ENCODE measurements at places on chromosomes 4 and X. TPM values are rescaled to one million over a fixed set of nuclear protein-coding genes. Genes with fewer than 3 reads are reported as not detected.

- H3K4me3 ChIP-seq, result no peak overlapping the region
- peaks cover 9% of the 10 kb centered on the region for H3K4me1 ChIP-seq
- no peak overlapping the region for H3K27ac ChIP-seq
- DNase-seq, result no peak
- no peaks in the 10 kb centered on the region for H3K36me3 ChIP-seq
These were observed 3.6 kb upstream of the FHL1 start for GRCh38 chrX:136143711-136144110.

TENM3 gene
- total RNA-seq, result 5.5 TPM

DNA sequence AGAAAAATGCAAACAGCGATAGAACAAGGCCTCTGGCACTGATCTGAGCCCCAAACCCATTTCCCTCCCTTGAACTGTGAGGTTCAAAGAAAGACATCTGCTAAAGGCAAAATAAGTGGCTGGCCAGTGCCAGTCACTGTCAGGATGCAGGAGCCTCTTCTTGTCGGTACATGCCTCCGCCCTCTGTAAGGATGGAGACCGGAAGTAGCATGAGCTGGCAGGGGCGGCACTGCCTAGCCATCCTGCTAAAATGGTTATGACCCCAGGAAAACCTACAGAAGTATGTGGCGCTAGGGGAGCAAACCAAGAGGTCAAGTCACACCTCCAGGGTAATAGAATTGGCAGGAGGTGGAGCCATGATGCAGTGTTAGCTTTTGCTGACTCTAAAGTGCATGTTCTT, 180.3 kb downstream of the DCLK2 start:
- no peak overlapping the region for H3K4me3 ChIP-seq
- H3K36me3 ChIP-seq, result no peaks in the 10 kb centered on the region

GRCh38 chr4:121255986-121256750, 92.0 kb upstream of the TNIP3 start:
- peaks cover 7% of the 10 kb centered on the region for H3K4me1 ChIP-seq
- no peaks in the 10 kb centered on the region for H3K27me3 ChIP-seq
- H3K27ac ChIP-seq, result peak overlapping the region; percentile 21

DNA sequence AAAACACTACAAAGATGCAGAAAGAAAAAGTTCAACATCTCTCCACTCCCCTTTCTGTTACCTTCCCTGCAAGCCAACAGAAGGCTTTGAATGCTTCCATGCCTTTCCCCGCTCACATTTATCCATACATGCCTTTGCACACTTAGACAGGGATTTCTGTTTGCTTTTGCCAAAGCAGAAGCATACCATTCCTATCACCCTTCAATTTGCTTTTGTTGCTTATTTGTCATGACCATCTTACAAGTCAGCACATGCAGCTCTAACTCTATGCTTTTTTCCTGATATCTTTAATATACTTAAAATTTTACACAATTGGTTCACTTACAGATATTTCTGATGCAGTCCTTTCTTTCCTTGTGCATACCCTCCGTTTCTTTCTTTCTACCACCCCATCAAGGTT, 169.6 kb downstream of the CORIN start:
- no peaks in the 10 kb centered on the region for H3K36me3 ChIP-seq
- no peaks in the 10 kb centered on the region for H3K4me1 ChIP-seq
- no peaks in the 10 kb centered on the region for H3K27me3 ChIP-seq
- no peak overlapping the region for H3K27ac ChIP-seq
- no peak overlapping the region for H3K4me3 ChIP-seq

MAGT1 gene
- 33.4 TPM for total RNA-seq

MAGEA2 gene
- not detected for total RNA-seq

GUCY1B1 gene
- 7.4 TPM for total RNA-seq

DNA sequence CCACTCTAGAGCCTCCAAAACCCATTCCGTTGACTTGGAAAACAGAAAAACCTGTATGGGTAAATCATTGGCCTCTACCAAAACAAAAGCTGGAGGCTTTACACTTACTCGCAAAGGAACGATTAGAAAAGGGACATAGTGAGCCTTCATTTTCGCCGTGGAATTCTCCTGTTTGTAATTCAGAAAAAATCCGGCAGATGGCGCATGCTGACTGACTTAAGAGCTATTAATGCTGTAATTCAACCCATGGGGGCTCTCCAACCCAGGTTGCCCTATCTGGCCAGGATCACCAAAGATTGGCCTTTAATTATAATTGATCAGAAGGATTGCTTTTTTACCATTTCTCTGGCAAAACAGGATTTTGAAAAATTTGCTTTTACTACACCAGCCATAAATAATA, 60.8 kb downstream of the ZNF732 start:
- DNase-seq, result no peak
- H3K4me3 ChIP-seq, result no peak overlapping the region
- no peaks in the 10 kb centered on the region for H3K4me1 ChIP-seq
- no peak overlapping the region for H3K27ac ChIP-seq
- H3K27me3 ChIP-seq, result no peaks in the 10 kb centered on the region

DNA sequence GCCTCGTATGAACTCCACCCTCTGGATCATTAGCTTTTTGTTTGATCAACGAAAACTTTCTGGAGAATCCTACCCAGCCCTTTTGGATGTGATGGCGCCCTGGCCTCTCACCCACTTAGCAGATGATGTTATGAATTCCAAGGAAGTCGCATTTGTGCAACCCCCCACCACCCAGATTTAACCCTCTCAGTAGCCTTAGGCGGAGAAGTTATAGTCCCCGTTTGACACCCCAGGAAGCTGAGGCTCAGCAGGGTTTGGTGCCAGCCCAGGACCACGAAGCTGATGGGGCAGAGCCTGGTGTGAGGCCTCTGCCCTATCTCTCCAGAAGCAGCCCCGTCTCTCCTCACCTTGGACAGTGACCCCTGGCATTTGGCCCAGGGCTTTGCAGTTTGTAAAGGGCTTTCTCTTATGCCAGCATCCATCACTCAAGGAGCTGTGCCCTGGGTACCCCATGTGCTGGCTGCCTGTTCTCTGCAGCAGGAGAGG, 1.0 kb downstream of the WFS1 start:
- H3K27ac ChIP-seq, result peak overlapping the region; percentile 89
- H3K36me3 ChIP-seq, result no peaks in the 10 kb centered on the region
- peaks cover 23% of the 10 kb centered on the region for H3K27me3 ChIP-seq
- H3K4me3 ChIP-seq, result peak overlapping the region; percentile 81

DNA sequence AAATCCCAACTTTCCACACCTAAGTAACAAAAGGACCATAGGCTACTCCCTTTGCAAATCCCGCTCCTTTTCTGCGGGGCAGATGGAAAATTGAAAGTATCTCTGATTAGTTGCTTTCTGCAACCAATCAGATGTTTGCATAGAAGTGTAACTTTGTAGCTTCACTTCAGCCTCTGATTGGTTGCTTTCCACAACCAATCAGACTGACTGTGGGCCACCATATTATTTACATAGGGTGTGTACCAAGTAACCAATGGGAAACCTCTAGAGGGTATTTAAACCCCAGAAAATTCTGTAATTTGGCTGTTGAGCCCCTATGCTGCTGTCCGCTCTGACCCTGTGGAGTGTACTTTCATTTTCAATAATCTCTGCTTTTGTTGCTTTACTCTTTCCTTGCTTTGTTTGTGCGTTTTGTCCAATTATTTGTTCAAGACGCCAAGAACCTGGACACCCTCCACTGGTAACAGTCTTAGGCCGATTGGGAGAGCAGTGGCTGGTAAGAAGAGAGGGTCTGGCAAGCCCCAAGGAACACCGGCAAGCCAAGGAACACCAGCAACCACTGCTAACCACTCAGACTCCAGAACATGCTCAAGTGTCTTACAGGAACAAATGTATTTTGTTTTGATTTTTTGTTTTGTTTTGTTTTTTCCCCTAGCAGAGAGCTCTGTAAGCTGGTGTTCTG, 125.5 kb upstream of the MAP3K15 start:
- no peak overlapping the region for H3K27ac ChIP-seq
- no peaks in the 10 kb centered on the region for H3K36me3 ChIP-seq
- H3K27me3 ChIP-seq, result no peaks in the 10 kb centered on the region

- no peak overlapping the region for H3K27ac ChIP-seq
- no peak for DNase-seq
- H3K36me3 ChIP-seq, result no peaks in the 10 kb centered on the region
- H3K4me3 ChIP-seq, result no peak overlapping the region
These were observed 337.8 kb downstream of the ARHGAP24 start for GRCh38 chr4:85812776-85813175.

DNA sequence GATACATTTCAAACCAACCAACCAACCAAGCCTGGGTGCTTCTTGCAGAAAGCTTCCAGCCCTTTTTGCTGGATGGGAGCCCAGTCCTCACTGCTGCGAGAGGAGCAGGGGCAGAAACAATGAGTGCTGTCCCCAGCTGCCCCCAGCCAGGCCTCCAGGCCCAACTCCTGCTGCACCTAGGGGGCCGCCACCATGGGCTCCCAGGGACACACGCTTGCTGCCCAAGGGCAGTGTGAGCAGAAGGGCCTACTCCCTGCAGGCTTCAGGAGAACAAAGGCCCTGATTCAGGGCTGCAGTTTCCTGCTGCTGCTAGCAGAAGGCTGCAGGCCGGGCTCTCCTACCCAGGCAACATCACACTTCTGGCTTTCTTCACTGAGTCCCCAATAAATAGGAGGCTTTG, 37.7 kb upstream of the ENPP6 start:
- H3K4me3 ChIP-seq, result no peak overlapping the region
- no peaks in the 10 kb centered on the region for H3K4me1 ChIP-seq
- no peak for DNase-seq
- no peaks in the 10 kb centered on the region for H3K36me3 ChIP-seq
- H3K27me3 ChIP-seq, result no peaks in the 10 kb centered on the region
- H3K27ac ChIP-seq, result no peak overlapping the region

GRCh38 chr4:165308166-165308565, 19.3 kb upstream of the MSMO1 start:
- H3K27me3 ChIP-seq, result no peaks in the 10 kb centered on the region
- H3K36me3 ChIP-seq, result no peaks in the 10 kb centered on the region

DNA sequence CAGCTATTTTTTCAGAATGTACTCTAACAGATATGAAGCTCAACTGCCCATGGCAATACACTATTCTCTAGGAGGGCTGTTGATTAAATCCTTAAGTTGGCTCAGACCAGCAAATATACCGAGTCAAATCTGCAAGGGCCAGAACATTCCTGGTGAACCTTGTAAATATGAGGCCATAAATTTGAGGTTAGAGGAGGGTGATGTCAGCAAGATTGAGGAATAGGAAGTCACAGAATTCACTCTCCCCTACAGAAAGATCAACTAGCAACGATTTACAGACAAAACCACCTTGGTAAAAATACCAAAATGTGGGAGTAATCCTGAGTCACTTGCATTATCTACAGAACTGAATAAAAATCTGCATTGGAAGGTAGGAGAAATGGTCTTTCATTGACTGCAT, 399.3 kb downstream of the GPM6A start:
- H3K4me3 ChIP-seq, result no peak overlapping the region
- H3K27me3 ChIP-seq, result no peaks in the 10 kb centered on the region
- no peak for DNase-seq
- no peak overlapping the region for H3K27ac ChIP-seq

- H3K27ac ChIP-seq, result no peak overlapping the region
- no peaks in the 10 kb centered on the region for H3K36me3 ChIP-seq
- H3K4me3 ChIP-seq, result no peak overlapping the region
- no peaks in the 10 kb centered on the region for H3K27me3 ChIP-seq
- no peak for DNase-seq
- H3K4me1 ChIP-seq, result no peaks in the 10 kb centered on the region
These were observed 22.8 kb upstream of the ASMTL start for GRCh38 chrX:1475481-1475880.

DNA sequence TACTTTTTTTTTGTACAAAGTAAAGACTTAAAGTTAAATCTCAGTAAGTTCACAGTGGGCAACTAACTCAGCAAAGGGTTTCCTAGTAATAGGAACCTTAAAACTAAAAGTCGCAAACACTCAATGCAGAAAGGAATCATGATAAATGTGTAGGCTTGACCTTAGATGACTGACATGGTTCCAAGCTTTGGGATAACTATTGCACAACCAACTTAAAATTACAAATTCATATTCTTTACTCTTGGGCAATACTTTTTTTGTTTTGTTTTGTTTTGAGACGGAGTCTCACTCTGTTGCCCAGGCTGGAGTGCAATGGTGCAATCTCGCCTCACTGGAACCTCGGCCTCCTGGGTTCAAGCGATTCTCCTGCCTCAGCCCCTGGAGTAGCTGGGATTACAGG, 8.2 kb downstream of the ELOVL6 start:
- no peaks in the 10 kb centered on the region for H3K4me1 ChIP-seq
- H3K27me3 ChIP-seq, result no peaks in the 10 kb centered on the region
- no peak for DNase-seq
- H3K4me3 ChIP-seq, result no peak overlapping the region

- no peak overlapping the region for H3K4me3 ChIP-seq
- no peak for DNase-seq
- no peak overlapping the region for H3K27ac ChIP-seq
These were observed 159.3 kb downstream of the PTCHD1 start for GRCh38 chrX:23493941-23494374.

- H3K4me3 ChIP-seq, result peak overlapping the region; percentile 64
- DNase-seq, result no peak
- H3K27ac ChIP-seq, result peak overlapping the region; percentile 80
- H3K27me3 ChIP-seq, result peaks cover 6% of the 10 kb centered on the region
These were observed 814 bp downstream of the SPON2 start for GRCh38 chr4:1171311-1172227.

MRPL1 gene
- total RNA-seq, result 25.9 TPM

GRCh38 chrX:153646620-153647373, at the start of gene DUSP9:
DUSP9 (plus strand) TSS chrX:153647203; CDS start chrX:153647954, 751 bp downstream.
- H3K36me3 ChIP-seq, result no peaks in the 10 kb centered on the region
- DNase-seq, result no peak
- H3K4me3 ChIP-seq, result peak within 1 kb of the TSS; percentile 26
- H3K27ac ChIP-seq, result no peak within 1 kb of the TSS

DNA sequence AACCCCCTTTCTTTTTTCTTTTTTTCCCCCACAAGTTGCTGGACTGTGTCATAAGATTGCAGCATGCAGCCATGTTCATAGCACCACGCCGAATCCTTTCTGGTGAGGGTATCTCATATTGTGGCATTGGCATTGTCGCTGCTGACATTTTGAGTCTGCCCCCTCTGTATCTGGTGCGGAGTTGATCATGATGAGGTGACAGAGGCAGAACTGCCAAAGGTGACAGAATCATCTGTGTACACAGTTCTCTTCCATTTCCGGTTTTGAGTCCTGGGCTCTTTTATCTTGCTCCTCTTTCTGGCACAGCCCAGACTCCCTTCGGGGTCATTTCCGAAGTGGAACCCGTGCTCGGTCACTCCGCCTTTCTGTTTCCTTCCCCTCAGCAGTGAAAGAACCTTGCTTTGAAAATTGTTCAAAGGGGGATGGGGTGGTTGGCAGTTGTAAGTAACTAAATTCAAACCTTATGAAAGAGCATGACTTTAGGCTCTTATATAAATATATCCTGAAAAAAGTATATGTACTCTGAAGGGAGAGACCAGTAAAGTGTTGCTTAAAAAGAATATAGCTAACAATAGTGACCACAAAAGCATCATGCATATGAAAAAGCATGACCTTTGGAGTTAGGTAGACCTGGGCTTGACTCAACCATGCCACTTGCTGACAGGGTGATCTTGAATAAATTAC, 55.0 kb upstream of the BMP2K start:
- H3K27ac ChIP-seq, result no peak overlapping the region
- no peaks in the 10 kb centered on the region for H3K36me3 ChIP-seq
- H3K27me3 ChIP-seq, result no peaks in the 10 kb centered on the region
- DNase-seq, result no peak
- H3K4me1 ChIP-seq, result no peaks in the 10 kb centered on the region

All from esophagus squamous epithelium (tissue), 5 donors.